ENCODE measurements at places on chromosomes 2 and 18.
A peak's percentile ranks its signal among the peaks of the same experiment; 100 is the strongest.

GRCh38 chr2:43461453-43462073 is 134.3 kb downstream of the THADA start:
- DNase-seq, result no peak

- DNase-seq, result no peak
Measured at GRCh38 chr2:228039752-228040534, 141.5 kb downstream of the SPHKAP start.

DNA sequence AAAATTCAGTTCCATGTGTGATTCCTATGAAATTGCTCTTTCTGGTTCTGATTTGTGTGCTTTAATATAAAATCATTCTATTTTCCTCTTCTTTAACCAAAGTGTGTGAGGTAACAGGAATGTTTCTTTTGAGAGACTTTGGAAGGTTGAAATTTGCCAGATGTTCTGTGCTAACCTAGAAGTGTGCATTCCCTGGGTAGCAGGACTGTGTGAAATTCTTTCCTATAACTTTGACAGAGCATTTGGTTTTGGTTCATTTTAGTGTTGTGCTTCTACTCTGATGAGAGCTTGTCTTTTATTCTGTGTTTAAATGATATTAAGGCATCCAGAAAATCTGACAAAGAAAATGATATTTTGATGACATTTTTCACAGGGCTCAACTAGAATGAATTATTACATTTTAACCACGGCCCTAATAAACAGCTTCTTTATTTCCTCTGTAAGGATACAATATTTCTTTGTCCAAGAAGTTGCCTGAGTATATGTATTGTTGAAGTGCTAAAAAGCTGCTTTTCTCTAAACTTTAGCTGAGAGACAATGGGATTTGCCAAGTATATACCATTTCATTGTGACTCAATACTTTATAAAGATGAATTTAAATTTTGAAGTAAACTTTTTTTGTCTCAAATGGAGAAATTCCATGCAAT is 34.7 kb upstream of the DLX1 start:
- no peak for DNase-seq

GRCh38 chr18:57311472-57311871 is 40.9 kb upstream of the ST8SIA3 start:
- DNase-seq, result no peak

- no peak for DNase-seq
Measured at GRCh38 chr2:114488841-114489530, 46.5 kb downstream of the DPP10 start.

GRCh38 chr2:89850881-89851582 is 1159.6 kb downstream of the RPIA start:
- no peak for DNase-seq

GRCh38 chr2:227370791-227371312 is 8.3 kb downstream of the TM4SF20 start:
- DNase-seq, result no peak

GRCh38 chr2:199186301-199186751 is 271.4 kb downstream of the SATB2 start:
- no peak for DNase-seq

- no peak for DNase-seq
Measured at GRCh38 chr2:127628767-127629614, 17.0 kb upstream of the GPR17 start.

DNA sequence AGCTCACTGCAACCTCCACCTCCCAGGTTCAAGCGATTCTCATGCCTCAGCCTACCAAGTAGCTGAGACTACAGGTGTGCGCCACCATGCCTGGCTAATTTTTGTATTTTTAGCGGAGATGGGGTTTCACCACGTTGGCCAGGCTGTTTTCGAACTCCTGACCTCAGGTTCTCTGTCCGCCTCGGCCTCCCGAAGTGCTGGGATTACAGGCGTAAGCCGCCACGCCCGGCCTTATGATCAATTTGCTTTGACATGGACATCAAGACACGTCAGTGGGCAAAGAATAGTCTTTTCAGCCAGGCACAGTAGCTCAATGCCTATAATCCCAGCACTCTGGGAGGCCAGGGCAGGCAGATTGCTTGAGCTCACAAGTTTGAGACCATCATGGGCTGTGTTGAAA is 48.0 kb upstream of the CABYR start:
- no peak for DNase-seq

DNA sequence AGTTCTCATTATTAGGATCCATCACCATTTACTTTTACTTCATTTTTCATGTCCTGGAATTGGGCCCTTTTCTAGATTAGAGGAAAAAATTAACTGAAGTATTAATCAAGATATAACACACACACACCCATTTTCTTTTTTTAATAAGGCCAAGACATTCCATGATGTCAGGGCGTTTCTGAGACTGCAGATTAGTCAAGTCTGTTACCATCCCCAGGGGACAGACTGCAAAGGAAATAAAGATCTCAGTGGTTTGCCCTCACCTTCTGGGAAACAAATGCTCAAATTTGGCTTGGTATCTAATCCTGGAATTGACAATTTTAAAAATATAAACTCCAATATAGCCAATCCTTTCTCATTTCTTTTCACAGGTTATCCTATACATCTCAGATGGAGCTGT is 27.4 kb downstream of the RMP24 start:
- DNase-seq, result no peak

GRCh38 chr2:102053096-102053495 is 61.3 kb downstream of the IL1R2 start:
- DNase-seq, result no peak

DNA sequence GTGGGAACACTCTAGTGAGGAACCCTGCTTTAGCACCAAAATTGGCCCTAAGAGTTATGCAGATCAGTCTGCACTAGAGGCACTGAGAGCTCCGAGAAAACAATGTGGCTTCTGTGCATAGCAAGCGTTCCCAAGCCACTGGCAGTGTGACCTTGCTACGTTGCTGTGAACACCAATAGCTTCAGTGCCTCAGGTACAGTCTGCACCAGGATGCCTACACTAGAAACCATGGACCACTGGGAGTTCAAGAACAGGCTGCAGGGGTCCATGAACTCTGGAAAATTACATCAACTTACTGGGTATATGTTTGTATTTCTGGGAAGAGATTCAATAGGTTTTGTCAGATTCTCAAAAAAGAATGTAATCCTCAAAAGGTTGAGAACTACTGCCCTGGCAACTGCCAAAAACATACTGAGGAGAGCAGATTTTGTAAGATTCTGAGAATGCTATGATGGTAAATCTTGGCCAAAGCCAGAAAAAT is 18.3 kb upstream of the SP3 start:
- DNase-seq, result no peak

DNA sequence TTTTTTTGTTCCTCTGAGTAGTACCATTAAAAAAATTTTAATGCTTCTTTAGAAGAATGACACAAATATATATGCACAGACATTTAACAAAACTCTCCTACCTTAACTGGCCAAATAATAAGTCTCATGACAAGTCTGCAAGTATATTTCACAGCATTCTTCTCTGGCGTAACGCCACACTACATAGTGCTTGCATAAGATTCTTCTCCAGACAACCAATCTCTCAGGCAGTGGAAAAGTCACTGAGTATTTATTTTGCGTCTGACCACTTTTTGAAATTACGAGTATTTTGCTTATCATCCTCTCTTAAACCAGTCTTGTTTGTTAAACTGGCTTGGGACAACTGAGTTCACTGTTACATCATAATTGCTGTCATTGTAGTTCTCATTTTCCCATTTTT is 749.2 kb downstream of the ADCYAP1 start:
- DNase-seq, result no peak

DNA sequence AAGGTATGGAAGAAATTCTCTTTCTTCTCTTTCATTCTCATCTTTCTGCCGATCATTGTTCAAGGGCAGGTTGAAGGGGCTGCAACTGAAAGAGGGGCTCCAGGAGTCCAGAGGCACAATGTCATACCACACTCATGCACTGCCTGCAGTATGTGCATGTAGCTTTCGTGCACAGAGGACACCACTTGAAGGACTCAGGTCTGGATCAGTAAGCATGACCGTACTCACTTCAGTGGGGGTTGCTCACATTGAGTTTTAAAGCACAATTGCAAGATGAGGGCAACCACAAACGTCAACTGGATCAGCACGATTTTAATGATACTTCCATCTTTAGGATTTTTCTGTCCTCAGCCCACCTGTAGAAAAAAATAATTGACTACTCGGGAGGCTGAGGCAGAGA is 84.6 kb downstream of the SP3 start:
- no peak for DNase-seq

GRCh38 chr2:72157871-72158771 is 10.5 kb upstream of the CYP26B1 start:
- DNase-seq, result no peak

DNA sequence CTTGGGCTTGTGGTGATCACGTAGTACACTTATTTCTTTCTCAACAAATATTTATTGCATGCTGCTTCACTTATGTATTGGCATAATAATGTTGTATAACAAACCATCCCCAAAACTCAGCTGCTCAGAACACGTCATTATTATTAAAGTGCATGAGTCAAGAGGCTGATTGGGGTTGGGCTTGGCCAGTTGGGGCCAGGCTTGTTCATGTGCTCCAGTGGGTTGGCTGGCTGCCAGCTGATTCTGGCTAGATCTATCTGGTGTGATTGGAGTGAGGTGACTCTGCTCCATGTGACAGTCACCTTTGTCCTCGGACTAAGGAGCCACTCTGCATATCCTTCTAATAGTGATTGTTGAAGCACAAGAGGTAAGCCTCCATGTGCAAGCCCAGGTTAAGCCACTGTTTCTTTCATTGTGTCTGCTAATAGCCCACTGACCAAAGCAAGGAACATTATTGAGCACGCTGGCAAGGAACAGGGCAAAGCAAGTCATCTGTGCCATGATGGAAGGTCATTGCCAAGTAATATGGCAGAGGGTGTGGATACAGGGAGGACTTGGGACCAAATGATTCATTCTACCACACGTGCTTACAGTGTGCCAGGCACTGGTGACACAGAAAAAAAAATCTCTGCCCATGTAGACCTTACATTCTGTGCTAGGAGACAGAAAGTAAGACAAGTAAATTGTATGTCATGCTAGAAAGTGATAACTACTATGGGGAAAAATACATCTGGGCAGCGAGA is 63.3 kb upstream of the TMEM182 start:
- DNase-seq, result no peak

GRCh38 chr18:36284671-36285295 is 12.7 kb upstream of the FHOD3 start:
- DNase-seq, result peak; percentile 37

DNA sequence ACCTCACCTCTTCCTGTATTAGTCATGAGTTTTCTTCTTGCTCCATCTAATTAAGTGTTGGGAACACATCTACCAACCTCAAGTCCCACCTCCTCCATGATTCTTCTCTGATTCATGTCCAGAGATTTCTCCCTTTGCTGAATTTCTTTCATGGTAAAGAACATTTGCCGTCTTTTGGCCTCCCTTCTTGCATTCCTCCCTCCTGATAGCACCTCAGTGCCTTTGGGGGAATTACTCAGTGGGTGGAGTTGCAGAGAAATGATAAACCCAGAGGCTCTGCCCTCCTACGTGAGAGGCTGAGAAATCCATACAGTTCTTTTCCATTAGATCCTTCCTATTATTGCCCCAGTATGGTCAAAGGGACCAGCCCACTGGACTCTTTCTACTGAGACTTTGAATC is 651.9 kb downstream of the SLC4A3 start:
- no peak for DNase-seq

GRCh38 chr2:232229911-232230310 is 148.6 kb upstream of the ALPP start:
- no peak for DNase-seq

- no peak for DNase-seq
Measured at GRCh38 chr2:216033403-216033802, 20.1 kb upstream of the MREG start.

- DNase-seq, result no peak
Measured at GRCh38 chr2:16080516-16080915, 140.2 kb downstream of the MYCN start.

- DNase-seq, result no peak
Measured at GRCh38 chr18:78772360-78773302, 207.0 kb upstream of the SALL3 start.

- no peak for DNase-seq
Measured at GRCh38 chr2:24461685-24462084, 29.4 kb upstream of the NCOA1 start.

- DNase-seq, result no peak
Measured at GRCh38 chr2:143357966-143358365, 228.7 kb downstream of the ARHGAP15 start.

- no peak for DNase-seq
Measured at GRCh38 chr2:10339647-10340592, 37.2 kb downstream of the HPCAL1 start.

GRCh38 chr18:2948038-2948437 is 64.9 kb downstream of the LPIN2 start:
- no peak for DNase-seq

DNA sequence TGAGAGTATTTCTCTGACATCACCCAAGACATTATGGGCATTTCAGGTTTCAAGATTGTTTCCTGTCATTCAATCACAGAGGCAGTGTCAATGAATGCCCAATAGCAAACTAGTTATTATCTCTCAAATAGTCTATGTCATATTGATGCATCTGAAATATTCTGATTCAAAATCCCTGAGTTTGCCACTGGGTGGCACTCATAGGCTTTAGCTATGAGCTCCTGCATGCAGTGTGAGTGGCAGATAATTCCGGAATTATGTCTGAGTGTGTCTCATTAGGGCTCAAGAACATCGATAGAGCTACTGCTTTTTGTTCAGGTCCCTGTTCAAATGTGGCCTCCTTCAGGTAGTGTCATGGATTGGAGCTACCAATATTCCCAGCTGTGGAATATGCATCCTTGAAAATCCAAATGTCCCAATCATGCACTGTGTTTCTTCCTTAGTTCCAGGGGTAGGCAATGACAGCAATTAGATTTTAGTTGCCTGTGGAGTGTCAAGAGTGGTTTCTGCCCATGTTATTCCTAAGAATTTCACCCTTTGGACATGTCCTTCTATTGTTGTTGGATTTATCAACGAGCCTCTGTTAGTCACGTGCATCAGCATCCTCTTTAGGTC is 7.8 kb upstream of the OR6B3 start:
- DNase-seq, result peak; percentile 31

- no peak for DNase-seq
Measured at GRCh38 chr2:11187731-11188130, 32.5 kb downstream of the SLC66A3 start.

- no peak for DNase-seq
Measured at GRCh38 chr2:128433911-128434550, 115.4 kb upstream of the HS6ST1 start.

DNA sequence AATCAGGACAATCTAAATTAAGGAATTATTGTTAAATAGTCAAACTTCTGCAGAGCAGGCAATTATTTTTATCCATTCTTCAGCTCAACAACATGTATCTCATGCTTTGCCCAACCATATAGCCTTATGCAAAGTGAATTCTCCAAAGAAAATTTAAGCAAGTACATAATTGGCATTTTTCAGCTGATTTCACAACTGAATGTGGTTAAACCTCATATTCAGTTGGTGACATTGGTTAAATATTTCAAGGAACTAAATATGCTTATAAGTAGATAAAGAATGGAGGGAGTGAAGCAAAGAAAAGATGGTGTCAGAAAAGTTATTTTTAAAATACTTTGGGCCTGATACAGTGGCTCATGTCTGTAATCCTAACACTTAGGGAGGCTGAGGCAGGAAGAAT is 816.2 kb downstream of the NRXN1 start:
- DNase-seq, result no peak
